HT-29 (cell line): ENCODE measurements at places on chromosomes 1 and 21. TPM values are rescaled to one million over a fixed set of nuclear protein-coding genes. Genes with fewer than 3 reads are reported as not detected.

Gene ESRRG
- 0.05 TPM in 1 of 2 replicates, not detected in the other for total RNA-seq

Gene SOX13
- 28.7 and 32.8 TPM in 2 replicates for total RNA-seq

Gene ISG15
- total RNA-seq: 706 and 895 TPM in 2 replicates

Gene LDLRAD1
- not detected in 2 replicates for total RNA-seq

DNA sequence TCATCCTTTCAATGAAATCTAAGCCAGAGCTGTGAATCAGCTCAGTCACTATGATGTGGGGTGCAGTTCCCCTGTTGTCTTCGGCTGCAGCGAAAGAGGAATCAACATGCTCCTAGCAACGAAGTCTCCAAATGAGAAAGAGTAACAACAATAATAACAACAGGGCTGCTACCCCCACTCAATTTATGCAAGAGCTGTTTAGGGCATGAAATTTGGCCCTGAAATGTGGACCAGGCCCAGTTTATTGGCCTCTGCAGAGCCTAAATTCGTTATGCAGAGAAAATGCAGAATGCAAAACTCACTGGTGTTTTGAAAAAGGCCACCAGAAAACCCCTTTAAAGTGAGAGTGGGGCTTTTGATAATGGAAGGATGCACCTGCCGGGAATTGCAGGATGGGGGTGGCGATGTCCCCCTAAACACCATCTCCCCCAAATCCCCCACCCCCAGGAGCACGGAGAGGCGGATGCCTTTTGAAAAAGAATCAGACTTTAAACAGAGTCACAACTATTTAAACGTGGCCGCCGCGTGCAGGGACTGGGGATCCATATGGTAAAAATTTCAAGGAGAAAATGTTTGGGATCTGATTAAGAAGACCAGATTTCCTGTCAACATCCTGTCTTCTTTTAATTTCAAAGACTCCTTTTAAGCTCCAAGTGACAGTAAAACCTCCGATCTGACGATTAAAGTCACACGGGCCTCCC is 1.9 kb downstream of the RUNX3 start:
- no peak for DNase-seq

DNA sequence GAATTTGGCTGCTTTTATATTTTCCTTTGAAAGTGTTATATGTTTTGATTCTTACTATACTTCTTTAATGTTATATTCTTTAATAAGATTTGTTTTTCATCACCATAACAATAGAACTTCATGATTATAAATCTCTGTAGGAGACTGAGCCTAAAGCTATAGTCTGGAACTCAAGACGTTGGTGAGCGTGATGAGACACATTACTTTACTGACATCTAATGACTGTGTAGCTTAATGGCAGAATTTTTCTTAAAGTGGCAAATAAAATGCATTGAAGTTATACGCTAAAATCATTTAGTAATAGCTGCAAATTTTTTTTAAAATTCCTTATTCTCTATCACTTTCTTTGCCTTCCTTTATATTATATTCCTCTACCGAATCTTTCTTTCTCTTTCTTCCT is 56.1 kb upstream of the HAO2 start:
- DNase-seq: no peak

DNA sequence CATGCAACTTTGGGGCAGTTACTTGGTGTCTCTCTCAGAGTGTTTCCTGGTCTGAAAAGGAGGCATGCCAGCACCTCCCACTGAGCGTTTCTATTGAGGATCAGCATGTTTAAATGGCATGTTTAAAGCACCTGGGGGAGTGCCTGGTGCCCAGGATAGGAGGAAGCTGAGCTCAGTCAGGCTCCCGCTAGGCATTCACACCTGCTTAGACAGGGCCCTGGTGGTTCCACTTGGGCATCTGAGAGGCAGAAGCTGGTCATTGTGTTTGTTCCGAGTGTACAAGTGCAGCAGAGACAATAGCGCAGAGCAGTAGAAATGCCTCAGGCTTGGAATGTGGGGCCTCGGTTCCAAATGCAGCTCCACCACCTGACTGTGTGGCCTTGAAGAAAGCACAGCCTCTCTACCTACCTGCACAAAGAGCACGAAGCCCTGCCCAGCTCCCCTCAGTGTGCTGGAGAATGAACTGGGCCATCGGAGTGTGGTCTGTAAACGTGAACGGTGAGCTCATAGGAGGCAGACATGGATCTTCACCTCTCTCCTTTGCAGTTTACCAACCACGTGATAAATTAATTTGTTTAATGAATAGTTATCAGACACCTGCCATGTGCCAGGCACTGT is 20.3 kb upstream of the TMEM222 start:
- no peak for DNase-seq

DNA sequence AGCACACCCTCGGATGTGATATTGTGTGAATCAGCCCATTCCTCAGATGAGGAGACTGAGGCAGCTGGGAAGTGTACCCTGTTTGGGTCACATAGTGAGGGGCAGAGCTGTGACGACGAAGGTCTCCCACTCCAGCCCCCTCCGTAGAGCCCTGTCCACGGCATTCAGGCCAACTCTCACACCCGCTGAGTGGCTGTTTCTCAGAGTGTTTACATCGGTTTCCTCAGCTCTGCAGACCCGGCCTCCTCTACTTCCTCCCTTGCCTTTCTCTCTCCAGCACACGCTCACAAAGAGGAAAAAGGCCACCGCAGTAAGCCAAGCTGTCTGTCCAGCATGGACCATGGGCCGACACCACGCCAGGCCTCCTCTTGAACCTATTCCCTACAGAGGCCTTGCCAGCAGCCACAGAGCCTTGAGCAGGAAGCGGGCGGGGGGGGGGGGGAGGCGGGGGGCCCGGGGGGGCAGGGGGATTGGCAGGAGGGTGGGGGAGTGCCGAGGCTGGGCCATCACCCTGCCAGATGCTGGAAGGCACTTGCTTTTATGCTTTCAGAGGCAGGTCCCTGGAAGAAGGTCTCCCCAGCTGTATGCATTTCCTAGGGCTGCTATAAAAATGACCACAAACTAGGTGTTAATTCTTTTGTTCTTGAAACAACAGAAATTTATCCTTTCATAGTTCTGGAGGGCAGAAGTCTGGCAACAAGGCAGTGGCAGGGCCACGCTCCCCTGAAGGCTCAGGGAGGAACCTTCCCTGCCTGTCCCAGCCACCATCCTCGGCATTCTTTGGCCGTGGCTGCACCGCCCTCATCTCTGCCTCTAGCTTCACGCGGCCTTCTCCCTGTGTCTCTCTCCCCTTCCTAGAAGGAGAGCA is 178.4 kb downstream of the PSMG1 start:
- DNase-seq: peak; percentile 62

- no peak for DNase-seq
These were observed 18.9 kb downstream of the RUSC1 start for GRCh38 chr1:155339515-155340097.

GRCh38 chr1:55048453-55049270 is 9.3 kb downstream of the PCSK9 start:
- DNase-seq: no peak

DNA sequence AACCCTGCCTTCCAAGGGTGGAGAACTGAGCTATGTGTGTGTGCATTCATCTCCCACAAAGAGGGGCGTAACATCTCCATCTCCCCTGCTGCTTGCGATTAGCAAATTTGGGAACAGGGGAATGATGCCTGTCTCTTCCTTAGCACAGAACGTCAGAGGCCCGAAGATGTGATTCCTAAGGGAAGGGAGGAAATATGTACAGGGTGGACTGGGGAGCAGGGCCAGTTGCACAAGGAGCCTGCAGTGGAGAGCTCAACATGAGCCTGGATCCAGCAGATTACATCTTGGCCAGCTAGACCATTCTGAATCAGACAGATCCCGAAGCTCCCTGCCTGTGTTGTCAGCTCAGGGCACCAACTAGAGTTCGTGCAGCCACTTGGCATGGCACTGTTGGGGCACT is 118.1 kb downstream of the NGF start:
- no peak for DNase-seq
